ENCODE measurements at places on chromosomes 5 and 9. TPM values are rescaled to one million over a fixed set of nuclear protein-coding genes. Genes with fewer than 3 reads are reported as not detected.

The CBY3 gene
- 0.29 TPM for total RNA-seq

The LCP2 gene
- total RNA-seq = not detected

The SNAPC4 gene
- 9.6 TPM for total RNA-seq

The CDHR2 gene
- not detected for total RNA-seq

The NTNG2 gene
- 1.1 TPM for total RNA-seq

The NRARP gene
- 0.43 TPM for total RNA-seq

The CCL28 gene
- 4.2 TPM for total RNA-seq

The ECM2 gene
- total RNA-seq = 1.5 TPM

The PCDHA1 gene
- not detected for total RNA-seq

The SAPCD2 gene
- total RNA-seq = 0.22 TPM

The PCDHA12 gene
- total RNA-seq = under 0.01 TPM

Measured in placental pericyte (primary cell).